ENCODE measurements at places on chromosomes 7 and 10.

DNA sequence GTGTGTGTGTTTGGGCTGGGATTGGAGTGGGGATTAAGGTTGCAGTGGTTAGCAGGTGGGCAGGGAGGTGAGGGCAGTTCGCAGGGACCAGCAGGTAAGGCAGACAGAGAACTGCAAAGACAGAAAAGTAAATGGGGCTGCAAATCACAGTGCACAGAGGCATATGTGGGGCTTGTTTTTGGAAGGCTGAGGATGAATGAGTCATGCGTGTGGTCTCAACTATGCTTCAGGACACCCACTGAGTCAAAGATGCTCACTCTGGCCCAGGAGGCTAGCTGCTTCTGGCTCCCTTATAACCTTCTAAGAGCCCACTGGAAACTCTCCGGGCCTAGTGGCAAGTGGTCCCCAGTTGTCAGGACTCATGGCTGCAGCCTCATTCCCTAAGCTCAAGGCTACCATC, 118.2 kb downstream of the ZNF248 start:
- no peak for DNase-seq

DNA sequence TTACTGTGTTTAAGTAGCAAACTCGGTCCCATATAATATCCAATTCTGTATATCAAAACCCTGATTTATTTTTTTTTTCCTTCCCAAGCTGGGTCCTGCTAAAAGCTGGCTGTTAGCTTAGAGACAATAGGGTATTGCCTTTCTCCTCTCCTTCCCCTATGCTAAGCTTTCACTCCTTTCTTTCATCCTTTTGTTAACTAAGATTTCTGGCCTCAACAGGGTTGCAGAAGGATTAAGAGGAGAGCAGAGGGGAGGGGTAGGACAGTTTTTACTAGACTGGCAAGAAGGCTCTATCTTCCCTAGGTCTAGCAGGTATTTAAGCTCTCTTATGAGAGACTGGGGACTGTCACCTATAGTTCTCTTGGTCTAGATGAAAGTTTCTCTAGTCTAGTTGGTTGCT, 229.2 kb downstream of the KCND2 start:
- DNase-seq = no peak

DNA sequence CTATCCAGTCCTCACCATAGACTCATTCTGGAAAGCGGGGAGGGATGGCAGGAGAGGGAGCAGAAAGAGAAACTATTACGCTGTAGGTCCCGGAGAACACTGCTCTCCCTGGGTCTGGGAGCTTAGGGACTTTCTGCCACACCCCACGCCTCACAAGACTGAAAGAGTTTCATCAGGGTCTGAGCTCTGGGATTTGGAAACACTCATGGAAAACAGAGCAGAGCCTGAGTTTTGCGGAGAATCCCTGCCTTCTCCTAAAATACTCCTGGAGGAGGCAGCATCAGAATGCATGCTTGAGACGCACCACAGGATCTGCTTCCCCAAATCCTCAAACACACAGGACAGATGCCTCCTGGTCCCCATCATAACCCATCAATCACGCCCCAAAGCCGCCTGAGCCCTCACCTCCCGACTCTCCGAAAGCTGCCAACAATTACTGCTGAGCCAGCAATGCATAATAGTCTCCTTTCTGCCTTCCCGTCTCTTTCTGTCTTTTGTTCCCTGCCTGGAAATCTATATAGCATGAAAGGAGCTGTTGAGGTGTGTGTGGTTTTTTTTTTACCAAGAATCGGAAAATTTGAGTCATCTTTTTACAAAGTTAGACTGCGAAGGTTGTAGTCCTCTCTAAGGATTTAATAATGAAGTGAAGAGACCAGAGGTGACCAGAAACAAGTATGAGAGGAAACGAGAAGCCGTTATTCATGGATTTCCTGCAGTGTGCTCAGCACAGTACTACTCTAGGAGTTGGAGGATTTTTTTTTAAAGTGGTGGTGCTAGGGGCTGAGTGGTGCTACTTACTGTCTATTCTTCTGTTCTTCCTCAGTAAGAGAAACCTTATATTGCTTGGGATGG, 37.7 kb downstream of the ASB13 start:
- DNase-seq = no peak

DNA sequence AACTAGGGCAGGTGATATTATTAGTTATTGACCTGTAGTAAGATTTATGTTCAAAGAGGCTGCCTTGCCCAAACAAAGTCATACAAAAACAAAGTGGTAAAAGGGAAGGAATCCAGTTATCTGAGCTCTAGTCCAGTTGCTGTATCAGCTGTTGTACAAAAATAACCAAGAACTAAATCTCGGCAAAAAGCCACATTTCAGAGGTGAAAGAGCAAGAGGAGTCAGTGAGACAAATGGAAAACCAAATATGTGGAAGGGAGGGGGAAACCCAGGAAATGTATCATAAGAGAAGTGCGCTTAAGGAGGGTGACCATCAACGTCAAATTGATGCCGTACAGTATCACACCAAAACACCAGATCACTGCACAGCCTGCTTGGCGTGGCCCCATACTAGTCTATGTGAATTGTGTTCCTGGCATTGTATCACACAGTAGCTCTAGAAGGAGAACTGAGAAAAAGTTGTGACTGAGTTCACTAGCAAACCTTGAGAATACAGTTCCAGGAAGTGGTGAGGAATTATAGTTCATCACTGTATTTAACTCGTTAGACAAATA, 6.4 kb downstream of the AGBL3 start:
- DNase-seq = no peak

DNA sequence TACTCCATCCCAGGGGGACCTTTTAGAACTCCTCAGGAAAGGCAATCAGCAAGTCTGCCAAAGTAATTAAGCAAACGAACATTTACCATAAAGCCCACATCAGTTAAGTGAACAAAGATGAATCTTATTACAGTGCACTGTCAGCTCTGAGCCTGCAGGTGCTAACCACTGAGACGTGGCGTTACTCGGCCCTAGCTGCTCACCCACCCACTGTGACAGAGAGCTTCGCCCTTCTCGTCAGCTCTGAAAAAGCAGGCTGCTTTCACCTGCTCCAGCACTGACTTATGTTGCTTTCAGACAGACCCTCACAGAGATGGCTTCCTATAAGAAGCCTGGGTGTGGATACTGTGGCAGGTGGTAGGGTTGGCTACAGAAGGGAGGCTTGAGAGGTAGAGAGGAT, 57.7 kb upstream of the KCNIP2 start:
- DNase-seq = no peak

DNA sequence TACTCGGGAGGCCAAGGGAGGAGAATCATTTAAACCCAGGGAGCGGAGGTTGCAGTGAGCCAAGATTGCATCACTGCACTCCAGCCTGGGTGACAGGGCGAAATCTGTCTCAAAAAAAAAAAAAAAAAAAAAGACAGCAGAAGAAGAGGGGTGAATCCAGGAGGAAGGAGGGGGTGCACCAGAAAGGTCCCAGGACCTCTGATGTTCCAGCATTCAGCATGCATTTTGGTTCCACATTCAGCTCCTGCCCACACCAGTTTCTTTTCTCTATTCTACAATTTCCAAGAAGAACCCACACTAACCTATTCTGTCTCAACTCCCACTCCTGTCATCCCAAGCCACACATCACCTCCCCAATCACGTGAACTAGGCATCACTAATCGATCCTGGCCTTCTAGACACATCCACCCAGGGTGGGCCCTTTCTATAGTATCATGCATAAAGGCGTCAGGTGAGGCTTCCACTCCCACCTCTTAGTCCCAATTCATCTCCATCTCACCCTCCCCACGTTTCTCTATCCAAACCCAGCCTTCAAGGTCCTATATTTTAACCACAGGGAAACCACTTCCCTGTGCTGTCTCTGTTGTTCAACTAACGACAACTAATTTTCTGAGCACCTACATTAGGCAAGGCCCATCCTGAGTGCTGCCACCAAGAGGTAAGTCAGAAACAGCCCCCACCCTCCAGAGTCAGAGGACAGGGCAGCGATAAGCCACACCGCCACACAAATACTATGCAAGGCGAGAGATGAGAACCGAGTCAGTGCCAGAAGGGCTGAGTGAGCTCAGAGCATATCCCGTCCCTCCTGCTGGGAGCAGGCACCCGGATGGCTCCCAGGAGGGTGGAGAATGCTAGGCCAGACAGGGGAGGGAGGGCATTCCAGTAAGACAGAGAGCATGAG, 2.2 kb downstream of the ANXA11 start:
- DNase-seq = peak; percentile 60

GRCh38 chr7:124800386-124800785, 34.8 kb upstream of the GPR37 start:
- DNase-seq = no peak

DNA sequence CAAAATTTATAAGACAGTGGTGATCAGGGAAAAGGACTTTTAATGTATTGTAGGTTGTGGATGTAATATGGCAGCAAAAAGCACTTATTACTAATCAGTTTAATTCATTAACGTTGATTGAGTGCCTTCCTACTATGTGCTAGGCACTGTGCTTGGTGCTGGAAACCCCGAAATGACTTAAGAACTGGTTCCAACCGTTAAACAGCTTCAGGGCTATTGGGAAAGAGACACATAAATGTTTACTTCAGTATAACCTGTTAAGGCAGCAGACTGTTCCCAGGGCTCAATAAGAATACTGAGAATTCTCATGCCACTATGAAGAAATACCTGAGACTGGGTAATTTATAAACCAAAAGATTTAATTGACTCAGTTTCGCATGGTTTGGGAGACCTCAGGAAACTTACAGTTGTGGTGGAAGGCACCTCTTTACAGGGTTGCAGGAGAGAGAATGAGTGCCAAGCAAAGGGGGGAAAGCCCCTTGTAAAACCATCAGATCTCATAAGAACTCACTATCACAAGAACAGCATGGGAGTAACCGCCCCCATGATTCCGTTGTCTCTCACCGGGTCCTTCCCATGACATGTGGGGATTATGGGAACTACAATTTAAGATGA, 1.1 kb upstream of the SLC25A13 start:
- no peak for DNase-seq

GRCh38 chr7:55078465-55079372, 59.9 kb downstream of the EGFR start:
- DNase-seq = no peak

DNA sequence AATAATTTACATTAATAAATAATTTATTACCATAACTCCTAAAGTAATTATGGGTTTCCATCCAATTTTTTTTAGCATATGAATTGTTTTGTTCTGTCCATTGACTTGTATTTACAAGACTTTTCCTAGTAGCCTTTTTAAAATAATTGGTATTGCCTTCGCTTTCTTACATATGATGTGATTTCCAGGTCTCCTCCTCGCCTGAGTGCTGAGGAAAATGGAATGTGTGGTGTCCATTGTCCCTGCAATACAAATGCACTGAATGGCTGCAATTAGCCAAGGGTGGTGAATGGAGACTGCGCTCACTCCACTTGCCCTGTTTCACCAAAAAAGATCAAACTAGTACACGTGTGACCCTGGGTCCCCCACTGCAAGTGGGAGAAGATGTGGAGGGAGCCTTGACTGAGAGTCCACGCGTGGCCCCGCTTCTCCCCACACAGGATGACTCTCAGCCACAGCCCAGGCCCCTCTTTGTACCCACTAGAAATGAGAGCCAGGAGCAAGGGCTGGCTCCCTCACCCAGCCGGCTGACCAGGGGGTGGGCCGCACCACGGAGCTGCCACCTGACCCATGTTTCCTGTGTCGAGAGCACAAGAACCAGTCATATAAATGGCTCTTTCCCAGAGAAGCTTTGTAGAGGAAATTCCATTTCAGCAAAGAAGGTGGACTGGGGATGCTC, 52.6 kb downstream of the FAM53B start:
- no peak for DNase-seq

DNA sequence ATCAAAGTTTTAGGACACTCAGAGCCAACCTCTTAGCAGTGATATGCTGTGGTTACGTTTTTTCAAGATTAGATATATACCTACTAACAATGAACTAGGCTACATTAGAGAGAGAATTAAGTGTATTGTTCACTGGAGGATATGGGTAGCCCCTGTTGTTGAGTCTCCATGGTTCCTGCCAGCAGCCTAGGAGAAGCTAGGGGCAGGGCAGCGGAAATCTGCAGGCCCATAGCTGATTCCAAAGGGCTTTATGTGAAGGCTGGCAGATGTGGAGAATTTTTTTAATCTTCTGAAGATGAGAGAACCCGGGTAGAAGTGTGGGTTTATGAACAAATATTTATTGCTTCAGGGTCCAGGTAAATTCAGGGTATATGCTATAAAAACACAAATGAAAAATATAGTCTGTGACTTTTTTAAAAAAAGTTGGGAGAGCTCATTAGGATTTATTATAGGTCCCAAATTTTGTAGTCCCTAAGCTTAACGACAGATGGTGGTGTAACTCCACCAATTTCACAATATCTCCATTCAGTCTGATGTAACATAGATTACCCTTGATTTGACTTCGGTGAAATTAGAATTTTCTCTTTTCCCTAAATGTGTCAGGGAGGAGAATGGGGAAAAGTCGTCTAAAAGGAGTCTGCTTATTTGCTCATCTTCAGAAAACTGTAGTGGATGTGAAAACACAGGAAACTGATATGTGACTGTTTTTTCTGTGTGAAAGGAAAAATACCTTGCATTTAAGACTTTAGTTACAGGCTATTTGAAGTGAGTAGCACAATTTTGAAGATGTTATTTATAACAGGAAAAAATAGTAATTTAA, 163.0 kb upstream of the PPP1R3A start:
- DNase-seq = peak; percentile 73

DNA sequence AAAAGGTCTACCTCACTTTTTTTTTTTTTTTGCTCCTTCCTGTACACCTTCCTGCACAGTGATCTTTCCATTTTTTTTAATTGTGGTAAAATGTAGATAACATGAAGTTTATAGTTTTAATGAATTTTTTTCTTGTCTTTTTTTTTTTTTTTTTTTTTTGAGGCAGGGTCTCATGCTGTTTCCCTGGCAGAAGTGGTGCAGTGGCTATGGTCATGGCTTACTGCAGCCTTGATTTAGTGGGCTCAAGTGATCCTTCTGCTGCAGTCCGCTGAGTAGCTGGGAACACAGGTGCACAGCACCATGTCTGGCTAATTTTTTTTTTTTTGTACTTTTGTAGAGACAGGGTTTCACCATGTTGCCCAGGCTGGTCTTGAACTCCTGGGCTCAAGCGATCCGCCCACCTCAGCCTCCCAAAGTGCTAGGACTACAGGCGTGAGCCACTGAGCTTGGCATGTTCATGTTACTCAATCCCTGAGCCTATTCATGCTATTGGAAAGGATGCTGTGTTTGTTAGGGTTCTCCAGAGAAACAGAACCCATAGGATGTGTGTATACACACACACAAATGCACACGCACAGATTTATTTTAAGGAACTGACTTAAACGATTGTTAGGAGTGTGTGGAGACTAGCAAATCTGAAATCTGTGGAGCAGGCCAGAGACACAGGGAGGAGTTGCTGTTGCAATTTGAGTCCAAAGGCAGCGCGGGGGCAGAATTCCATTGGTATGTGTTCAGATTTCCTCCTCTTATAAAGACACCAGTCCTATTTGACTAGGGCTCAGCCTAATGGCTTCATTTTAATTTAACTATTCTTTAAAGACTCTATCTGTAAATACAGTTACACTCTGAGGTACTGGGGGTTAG, 29.1 kb downstream of the GALNT11 start:
- peak; percentile 31 for DNase-seq

DNA sequence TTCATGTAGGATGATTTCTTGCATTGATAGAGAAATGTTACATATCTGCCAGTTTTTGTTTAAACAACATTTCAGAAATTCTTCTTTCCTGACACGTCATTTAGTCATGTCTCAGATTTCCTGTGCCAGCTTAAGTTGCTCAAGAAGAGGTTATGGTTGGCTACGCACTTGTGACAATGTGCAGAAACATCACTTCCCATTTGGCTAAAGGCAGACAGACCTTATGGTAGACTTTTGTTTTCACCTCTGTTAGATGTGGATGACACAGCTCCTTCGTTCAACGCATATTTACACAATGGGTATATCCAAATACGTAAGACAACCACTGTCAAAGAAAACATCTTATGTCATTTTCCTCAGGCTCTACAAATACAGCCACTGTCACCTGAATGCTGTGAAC, 125.8 kb downstream of the DOCK4 start:
- DNase-seq = peak; percentile 56
